ENCODE measurements at places on chromosomes 4 and X. TPM values are rescaled to one million over a fixed set of nuclear protein-coding genes. Genes with fewer than 3 reads are reported as not detected.

DNA sequence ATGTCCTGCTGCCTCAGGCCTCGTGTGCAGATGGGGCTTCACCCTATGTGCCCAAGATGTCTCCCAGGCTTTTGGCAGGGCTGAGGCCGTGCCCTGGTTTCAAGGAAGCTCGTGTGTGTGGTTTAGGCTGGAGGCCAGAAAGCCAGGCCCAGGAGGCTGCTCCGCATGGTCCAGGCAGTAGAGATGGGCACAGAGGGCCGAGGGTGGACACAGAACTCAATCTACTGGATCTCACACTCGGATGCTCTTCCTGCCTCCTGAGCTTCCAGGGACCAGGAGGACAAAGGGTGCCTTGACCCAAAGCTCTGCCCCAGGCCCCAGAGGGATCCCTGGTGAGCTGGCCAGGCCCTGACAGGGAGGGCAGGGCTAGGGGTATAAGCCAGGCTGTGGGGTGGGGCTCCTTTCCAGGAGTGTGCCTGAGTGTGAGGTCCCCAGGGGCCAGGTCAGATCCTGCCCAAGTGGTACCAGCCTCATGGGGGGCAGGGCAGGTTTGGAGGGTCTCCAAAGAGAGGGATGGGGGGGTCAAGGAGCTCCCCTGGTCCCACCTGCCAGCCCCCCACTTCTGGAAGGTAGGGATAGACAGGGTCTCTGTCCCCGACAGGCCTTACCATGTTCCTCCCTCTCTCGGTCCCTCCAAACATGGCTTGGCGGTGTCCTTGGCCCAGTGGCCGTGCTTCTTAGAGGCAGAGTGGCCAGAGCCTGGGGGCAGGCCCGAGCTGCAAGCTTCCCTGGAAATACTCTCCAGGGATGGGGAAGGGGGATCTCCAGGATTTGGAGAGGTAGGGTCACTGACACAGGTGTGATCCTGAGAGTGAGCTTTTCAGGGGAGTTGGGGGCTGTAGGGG, 23.8 kb downstream of the HTRA3 start:
- DNase-seq, result no peak

DNA sequence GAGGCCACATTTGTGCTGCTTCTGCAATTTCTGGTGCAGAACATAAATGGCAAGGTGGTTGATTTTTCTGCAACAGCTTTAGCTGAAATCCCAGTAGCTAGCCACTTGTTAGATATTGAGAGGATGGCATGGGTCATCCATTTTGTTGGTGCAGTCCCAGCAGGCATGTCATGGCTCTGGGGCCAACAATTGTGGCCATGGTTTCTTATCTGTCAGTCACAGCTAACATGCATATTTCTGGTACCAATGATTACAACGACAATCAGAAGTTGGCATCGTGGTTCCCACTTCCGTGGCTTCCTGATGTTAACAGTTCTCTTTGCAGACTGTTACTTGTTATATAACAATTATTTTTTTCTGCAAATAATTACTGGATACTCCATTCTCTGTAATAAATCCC, 42.8 kb upstream of the PRKG2 start:
- DNase-seq, result no peak

GRCh38 chrX:30577362-30577991, at the start of gene TASL:
TASL (minus strand) TSS chrX:30577766; CDS start chrX:30560355, 17,411 bp downstream.
- no peak for DNase-seq

The MTNR1A gene
- not detected for total RNA-seq

The TMSB4X gene
- 1,640 TPM for total RNA-seq

All from PC-3 (cell line).